Activated naive CD4-positive, alpha-beta T cell treated with Interleukin-2 at 50 U/mL for 16 hours (primary cell): ENCODE measurements at places on chromosomes 2 and 18.

GRCh38 chr2:182717416-182717815 is 1.4 kb downstream of the DNAJC10 start:
- no peak for DNase-seq

DNA sequence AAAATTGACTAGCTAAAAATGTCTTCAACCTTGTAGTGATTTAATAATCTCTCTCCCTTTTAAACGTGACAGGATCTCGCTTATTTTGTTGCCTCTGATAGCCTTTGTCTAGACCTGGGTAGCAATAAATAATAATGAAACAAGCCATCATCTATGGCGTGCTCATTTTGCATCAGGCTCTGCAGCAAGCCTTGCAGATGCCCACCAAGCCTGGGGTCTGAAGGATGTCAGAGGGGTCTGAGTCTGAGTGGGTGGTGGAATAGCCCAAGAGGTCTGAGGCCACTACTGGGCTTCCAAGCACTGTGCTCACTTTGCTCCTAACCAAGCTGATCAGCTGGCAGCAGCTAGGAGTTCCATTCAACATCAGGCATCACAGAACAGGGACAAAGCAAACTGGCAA is 109.4 kb downstream of the GYPC start:
- no peak for DNase-seq

DNA sequence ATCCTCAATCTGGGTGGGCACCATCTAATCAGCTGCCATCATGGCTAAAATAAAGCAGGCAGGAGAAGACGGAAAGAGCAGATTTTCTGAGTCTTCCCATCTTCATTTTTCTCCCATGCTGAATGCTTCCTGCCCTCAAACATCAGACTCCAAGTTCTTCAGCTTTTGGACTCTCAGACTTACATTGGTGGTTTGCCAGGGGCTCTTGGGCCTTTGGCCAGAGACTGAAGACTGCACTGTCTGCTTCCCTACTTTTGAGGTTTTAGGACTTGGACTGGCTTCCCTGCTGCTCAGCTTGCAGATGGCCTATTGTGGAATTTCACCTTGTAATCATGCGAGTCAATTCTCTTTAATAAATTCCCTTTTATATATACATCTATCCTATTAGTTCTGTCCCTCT is 36.6 kb downstream of the DIPK1C start:
- no peak for DNase-seq

DNA sequence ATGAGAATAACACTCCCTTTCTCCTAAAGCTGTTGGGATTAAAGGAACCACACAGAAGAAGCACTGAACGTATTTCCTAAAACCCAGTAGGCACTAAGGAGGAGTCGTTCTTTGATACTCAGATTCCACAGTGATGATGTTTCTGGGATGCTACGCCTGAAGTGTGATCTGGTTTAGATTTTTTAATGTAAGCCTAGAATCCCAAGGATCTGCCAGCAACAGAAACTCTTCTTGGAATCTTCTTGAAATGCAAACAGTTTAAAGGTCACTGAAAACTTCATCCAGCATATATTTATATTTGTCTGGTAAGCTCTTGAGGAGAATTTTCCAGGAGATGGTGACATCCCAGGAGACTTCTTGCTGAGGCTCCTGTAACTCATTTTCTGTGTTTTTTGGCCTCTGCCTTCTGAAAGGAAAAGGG is 247.6 kb upstream of the TRIB2 start:
- DNase-seq = no peak

DNA sequence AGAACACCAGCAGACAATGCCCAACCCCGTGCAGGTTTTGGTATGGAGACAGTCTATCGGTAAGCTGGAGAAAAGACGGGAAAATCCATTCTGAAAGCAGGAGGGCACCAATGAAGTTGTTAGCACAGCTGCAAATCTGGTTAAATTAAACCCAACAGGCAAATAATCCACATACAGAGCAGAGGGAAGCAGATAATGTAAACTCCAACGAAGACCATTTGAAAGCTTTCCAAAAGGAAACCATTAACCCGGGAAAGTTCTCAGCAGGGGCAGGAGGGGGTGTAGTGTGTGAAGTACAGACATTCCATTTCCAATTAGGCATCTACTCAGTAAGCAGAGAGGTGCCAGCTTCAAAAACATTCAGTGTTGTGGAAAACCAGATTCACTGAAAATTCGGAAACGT is 10.3 kb downstream of the EDAR start:
- DNase-seq = no peak

DNA sequence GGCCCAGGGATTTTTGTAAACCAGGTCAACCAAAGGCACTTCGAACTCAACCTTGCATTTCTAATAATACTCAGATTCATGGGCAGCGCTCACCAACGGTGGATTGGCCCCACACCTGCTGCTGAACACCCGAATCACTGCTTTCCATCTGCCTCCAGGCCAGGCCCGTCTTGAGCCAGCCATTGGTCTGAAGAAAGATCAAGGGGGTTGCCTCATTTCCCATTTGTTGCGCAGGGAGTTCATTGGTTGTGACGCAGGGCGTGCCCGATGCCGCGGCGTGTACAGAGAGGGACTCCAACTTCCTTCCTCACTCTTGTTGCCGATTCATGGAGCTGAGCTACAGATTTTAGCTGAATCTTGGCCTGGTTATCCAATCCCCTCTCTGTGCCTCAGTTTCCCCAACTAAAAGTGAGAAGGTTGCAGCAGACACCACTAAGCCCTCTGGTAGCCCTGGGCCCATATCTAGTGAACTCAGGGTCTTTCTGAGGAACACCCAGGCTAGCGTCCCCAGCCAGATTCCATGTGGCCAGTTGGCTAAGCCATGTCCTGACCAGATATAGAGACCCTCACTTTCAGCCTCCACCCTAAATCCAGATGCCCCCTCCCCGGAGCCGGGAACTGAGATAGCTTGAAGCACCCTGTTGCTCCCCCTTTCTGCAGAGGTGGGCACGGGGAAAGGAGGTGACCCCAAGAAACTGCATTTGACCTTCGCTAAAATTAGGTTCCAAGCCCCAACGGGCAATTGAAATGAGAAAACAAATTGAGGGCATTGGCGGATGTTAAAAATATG is 60.9 kb upstream of the HPCAL1 start:
- DNase-seq = no peak

- no peak for DNase-seq
Observed at GRCh38 chr2:160512491-160512890, 18.9 kb upstream of the RBMS1 start.

GRCh38 chr2:48781366-48781765 is 25.8 kb upstream of the LHCGR start:
- no peak for DNase-seq

GRCh38 chr2:37563375-37564015 is 107.9 kb downstream of the CDC42EP3 start:
- DNase-seq = no peak

- DNase-seq = no peak
Observed at GRCh38 chr18:46320297-46320696, 216.1 kb downstream of the HAUS1 start.

- DNase-seq = no peak
Observed at GRCh38 chr2:125408874-125409538, 1247.0 kb upstream of the GYPC start.

GRCh38 chr2:234980451-234981187 is 28.8 kb downstream of the SH3BP4 start:
- no peak for DNase-seq

- no peak for DNase-seq
Observed at GRCh38 chr18:8480506-8481328, 128.5 kb upstream of the RAB12 start.
